Adrenal gland (tissue), 19 donors: ENCODE measurements at places on chromosomes 7 and 10. TPM values are rescaled to one million over a fixed set of nuclear protein-coding genes. Genes with fewer than 3 reads are reported as not detected.

TAS2R41 gene
- not detected for polyA plus RNA-seq

C7orf57 gene
- not detected for polyA plus RNA-seq

PTPRN2 gene
- polyA plus RNA-seq, result 3.3 TPM

SPRN gene
- polyA plus RNA-seq, result 0.54 TPM

CPN1 gene
- not detected for polyA plus RNA-seq

CHAT gene
- not detected for polyA plus RNA-seq

SPDYE2 gene
- 0.17 TPM for polyA plus RNA-seq

ITPRID1 gene
- polyA plus RNA-seq, result not detected

DNAJB12 gene
- 47.8 TPM for polyA plus RNA-seq

COL1A2 gene
- polyA plus RNA-seq, result 74.6 TPM

ANK3 gene
- polyA plus RNA-seq, result 2.6 TPM
